DND-41 (cell line): ENCODE measurements at places on chromosomes 1 and 21.

DNA sequence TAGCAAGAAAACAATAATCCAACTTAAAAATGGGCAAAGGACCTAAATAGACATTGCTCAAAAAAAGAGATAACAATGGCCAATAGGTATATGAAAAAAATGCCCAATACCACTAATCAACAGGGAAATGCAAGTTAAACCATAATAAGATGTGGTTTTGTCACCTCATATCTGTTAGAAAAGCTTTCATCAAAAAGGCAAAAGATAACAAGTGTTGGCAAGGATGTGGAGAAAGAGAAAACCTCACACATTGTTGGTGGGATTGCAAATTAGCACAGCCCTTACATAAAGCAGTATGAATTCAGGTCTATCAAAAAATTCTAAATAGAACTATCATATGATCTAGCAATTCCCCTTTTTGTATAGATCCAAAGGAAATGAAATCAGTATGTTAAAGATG is 387.2 kb upstream of the DUSP10 start:
- DNase-seq, result no peak

- DNase-seq, result no peak
Observed at GRCh38 chr1:225760531-225760930, 17.1 kb upstream of the SRP9 start.

DNA sequence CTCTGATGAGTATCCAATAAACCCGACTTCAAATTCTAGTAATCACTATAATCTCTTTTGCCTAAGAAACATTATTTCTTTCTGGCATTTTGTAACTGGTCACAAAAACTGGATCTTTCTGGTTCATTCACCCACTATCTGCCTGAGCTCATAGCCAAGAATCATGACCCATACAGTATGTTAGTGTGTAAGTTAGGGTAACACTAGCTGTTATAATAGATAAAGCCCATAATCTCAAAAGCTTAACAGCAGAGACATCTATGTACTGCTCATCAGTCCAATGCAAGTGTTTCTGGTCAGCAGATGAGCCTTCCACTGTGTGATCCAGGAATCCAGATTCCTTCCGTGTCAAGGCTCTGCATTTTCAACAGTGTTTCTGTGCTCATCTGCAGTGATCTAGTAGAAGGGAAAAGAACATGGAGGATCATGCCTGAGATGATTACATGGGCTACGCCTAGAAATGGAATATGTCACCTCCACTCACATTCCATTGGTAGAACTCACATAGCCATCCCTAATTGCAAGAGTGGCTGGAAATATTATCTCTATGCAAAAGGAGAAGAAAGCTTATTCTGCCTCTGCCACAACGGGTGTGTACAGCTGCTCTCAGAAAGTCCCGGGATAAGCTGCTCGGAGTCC is 27.7 kb downstream of the RRAGC start:
- DNase-seq, result no peak

GRCh38 chr21:42465008-42465802 is 30.8 kb downstream of the RSPH1 start:
- DNase-seq, result no peak

- no peak for DNase-seq
Observed at GRCh38 chr1:94901841-94902240, 25.1 kb downstream of the CNN3 start.

DNA sequence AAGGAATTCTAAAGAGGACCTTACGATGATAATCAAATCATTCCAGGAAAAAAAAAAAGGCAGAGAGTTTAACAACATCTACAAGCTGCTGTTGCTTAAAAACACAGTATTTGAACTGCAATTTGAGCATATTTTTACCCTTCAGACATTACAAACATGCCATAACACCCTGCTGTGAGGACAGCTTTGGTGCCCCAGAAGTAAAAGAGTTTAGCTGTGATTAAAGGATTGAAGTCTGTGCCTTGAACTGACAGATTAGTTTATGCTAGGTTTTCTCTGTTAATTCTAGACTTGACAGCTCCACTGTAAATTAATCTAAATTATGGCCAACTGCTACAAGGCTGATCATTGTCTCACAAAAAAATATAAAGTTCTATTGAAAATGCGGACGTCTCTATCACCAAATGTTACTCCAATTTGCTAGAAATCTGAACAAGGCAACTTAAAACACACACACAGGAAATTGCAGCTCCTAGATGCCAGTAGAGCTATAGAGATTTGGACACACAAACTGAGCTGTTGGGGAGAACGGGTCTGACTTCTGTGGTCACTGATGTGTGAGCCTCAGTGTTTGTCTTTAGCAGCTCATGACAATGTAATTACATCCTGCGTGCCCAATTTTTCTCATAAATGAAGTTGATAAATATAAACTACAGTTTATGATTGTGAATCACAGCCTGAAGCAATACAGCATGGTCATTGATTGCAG is 217.9 kb downstream of the NTNG1 start:
- DNase-seq, result no peak

- DNase-seq, result no peak
Observed at GRCh38 chr21:28444111-28444510, 548.6 kb downstream of the LTN1 start.

DNA sequence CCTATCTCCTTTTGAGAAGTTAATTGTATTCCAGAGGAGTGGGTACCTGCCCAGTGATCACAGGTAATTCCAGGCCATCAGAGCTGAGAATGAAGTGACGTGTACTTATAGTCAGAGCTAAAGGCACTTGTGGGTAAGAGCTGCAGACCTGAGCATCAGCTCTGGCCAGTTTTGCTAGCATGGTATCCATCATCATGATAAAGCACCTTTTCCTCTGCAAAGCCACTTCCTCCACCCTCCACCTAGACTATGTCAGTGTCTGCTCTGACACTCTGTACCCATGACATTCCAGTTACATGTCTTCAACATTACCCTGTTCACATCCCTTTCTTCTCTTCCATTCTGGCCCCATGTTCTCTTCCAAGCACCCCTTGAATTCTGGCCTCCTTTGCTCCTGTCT is 157.3 kb downstream of the GRIK3 start:
- no peak for DNase-seq

DNA sequence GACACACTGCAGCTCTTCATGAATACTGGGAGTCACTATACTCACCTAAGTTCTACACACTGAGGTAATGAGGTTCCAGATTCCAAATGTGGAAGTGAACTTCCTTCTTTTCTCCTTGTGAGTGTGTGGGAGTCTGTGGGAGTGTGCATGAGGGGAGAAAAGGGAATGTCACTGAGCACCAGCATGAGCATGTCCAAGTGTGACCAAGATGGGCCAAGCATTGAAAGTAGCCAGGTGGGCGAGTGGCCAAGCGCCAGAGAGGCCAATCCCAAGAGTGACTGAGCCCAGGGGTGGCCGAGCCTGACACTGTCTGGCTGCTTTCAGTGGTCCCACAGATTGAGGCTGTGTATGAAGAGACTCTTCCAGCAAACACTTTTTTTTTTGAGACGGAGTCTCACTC is 132.3 kb downstream of the HLCS start:
- DNase-seq, result no peak

DNA sequence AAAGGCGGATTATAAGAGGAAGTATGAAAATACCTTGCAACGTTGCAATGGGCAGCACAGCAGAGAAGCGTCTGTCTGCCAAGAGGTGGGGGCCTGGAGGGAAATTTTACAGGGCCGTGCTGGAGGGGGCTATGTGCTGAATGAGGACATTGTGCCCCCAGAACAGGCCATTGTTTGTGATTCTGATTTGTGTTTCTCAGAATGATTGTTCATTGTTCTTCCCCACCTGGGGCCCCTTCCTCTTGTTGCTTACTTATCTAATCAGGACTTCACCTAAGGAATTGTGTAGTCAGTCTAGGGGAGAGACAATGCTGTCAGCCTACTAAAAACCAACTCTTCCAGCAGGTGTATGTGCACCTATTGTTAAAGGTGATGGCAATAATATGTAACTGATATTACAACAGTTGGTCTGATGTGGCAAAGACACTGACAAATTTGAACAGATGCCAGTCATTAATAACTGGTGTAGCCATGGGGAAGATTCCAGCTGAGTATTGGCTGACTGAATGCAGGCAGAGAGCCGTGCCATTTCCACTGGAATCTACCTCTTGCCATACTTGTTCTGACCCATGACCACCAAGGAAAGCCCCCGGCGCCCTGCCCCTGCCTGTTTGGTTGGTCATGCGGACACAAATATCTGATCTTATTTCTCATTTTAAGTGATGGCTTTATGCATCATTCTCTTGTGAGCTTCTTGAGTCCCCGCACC is 45.2 kb upstream of the PSEN2 start:
- no peak for DNase-seq

- no peak for DNase-seq
Observed at GRCh38 chr1:230707732-230708630, 5.9 kb downstream of the AGT start.

DNA sequence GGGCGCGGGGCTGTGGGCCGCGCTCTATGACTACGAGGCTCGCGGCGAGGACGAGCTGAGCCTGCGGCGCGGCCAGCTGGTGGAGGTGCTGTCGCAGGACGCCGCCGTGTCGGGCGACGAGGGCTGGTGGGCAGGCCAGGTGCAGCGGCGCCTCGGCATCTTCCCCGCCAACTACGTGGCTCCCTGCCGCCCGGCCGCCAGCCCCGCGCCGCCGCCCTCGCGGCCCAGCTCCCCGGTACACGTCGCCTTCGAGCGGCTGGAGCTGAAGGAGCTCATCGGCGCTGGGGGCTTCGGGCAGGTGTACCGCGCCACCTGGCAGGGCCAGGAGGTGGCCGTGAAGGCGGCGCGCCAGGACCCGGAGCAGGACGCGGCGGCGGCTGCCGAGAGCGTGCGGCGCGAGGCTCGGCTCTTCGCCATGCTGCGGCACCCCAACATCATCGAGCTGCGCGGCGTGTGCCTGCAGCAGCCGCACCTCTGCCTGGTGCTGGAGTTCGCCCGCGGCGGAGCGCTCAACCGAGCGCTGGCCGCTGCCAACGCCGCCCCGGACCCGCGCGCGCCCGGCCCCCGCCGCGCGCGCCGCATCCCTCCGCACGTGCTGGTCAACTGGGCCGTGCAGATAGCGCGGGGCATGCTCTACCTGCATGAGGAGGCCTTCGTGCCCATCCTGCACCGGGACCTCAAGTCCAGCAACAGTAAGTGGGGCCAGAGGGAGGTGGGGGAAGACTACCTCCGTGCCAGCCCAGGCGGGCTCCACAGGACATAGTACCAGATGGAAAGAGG is 808 bp downstream of the MAP3K21 start:
- DNase-seq, result peak; percentile 6

DNA sequence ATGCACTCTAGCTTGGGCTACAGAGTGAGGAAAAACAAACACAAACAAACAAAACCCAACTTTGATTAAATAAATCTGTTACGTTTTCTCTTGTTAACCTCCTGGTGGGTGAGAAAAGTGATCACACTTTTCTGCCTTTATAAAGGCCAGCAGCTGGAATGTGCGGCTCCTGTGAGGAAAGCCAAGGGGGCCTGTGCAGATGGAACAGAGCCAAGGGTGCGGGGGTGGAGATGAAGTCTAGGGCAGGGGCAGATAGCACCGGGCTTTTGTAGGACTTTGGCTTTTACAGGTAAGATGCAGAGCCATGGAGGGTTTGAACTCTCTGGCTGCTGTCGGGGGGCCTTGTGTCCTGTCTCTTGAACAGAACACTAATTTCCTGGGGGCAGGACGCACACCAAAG is 40.7 kb upstream of the GPR37L1 start:
- DNase-seq, result no peak

GRCh38 chr1:161404051-161404597 is 36.4 kb upstream of the CFAP126 start:
- DNase-seq, result no peak

DNA sequence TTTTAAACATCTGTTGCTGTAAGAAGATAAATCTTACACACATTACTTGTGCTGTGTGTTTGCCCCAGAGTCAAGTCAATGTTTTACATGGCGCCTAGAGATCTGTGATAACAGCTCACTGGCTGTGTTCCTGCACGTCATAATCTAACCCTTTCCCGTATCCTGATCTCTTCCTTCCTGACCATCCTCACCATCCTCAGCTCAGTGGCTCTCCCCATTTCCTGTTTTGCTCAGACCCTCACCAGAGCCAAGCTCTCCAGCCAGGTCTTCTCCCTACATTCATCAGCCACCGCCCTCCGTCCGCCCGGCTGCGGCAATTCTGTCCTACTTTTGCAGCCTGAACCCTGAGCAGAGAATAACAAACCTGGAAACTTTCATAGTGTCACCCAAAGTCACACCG is 824.7 kb downstream of the USP25 start:
- no peak for DNase-seq

DNA sequence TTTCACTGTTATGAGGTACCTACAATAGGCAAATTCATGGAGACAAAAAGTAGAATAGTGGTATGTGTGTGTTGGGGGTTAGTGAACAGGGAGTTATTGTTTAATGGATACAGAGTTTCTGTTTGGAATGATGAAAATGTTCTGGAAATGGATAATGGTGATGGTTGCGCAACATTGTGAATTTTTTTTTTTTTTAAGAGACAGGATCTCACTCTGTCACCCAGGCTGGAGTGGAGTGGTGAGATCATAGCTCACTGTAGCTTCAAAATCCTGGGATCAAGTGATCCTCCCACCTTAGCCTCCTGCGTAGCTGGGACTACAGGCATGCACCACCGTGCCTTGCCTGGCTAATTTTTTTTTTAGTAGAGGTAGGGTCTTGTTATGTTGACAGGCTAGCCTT is 34.5 kb upstream of the TRABD2B start:
- DNase-seq, result no peak

GRCh38 chr1:50123071-50123470 is 14.4 kb downstream of the ELAVL4 start:
- DNase-seq, result no peak

DNA sequence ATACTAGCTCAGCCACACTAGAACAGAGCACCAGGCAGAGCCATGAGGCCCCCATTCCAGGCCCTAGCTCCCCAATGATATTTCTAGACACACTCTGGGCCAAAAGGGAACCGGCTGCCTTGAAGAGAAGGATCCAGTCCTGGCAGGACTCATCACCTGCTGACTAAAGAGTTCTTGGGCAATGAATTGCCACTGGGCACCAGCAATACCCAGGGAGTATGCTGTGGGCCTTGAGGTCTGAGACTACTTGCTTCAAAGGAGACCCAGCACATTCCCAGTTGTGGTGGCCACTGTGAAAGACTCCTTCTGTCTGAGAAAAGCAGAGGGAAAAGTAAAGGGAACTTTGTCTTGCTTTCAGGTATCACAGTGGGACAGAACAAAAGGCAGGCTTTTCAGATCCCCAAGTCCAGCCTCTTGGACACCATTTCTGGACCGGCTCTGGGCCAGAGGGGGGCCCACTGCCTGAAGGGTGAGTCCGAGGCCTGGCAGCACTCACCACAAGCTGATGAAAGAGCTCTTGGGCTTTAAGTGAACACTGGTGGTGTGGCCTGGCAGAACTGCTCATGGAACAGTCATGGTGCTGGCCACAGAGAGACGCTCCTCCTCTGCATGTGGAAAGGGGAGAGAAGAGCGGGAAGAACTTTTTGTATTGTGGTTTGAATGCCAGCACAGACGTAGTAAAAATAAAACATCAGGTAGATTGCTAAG is 72.5 kb downstream of the CDC42BPA start:
- no peak for DNase-seq

DNA sequence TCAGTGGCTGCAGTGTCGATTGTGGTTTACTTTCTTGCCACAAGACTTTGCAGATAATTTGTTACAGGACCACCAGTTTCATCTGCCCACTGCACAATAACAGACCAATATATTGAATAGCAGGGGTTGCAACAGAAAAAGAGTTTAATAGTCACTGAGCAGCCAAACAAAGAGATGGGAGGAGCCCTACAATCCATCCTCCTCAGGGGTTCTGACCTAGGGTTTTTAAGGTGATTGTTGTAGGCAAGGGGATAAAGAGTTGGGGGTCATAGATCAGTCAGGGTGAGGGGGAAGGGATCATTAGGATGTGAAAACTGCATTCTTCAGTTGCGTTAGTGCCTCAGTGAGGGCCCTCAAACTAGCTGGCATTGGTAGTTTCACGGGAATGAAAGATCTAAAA is 110.7 kb upstream of the OLFM3 start:
- no peak for DNase-seq
